ENCODE measurements at places on chromosomes 11 and 22.
A peak's percentile ranks its signal among the peaks of the same experiment; 100 is the strongest.

DNA sequence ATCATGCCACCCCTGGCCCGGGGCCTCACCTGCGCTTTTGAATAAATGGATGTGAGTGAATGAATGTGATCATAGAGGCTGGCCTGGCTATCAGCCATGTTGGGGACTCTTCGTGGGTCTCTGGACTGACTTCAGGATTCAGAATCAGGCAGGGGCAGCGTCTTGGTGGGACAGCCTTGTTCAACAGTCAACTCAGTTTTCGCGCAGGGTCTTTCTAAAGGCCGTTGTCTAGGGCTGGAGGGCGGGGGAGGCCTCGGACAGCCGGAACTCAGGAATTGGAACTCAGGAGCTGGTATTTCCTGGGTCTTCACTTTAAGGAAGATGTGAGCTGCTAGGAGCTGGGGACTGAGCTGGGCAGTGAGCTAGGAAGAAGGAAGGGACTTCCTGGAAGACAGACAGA, 146.0 kb downstream of the CACNA1I start:
- no peak for DNase-seq

GRCh38 chr11:24496736-24497725, at the start of gene LUZP2:
TSS of gene LUZP2 (plus strand) at chr11:24497053.
- peak; percentile 3 for DNase-seq

DNA sequence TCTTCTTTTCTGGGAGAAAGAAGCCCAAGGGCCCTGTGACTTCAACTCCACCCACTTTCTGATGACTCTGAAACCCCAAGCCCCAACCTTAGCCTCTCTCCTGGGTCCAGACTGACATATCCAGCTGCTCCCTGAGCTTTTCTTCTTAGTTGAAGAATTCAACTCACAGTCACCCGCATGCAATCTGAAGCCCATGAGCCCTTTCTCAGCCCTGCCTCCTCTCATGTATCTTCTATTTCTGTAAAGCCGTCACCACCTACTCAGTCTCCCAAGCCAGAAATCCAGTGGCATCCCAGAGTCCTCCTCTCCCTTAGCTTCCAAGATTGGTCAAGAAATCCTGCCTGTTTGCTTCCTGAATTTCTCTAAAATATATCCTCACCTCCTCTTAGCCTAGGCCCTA, 7.1 kb upstream of the TMA7B start:
- DNase-seq, result no peak

DNA sequence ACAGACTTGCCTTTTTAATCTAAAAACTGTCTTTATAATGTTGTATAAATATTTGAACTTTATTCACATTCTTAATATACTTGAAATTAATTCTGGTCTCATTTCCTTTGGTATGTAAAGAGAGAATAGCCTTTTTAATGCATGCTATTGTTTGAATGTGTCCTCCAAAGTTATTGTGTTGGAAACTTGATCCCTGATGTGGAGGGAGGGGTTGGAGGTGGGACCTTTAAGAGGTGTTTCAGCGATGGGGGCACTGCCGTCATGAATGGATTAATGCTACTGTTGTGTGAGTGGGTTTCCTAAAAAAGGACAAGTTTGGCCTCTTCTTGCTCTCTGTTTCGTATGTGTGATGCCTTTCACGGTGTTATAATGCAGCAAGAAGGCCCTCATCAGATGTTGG, 131.7 kb downstream of the DDX10 start:
- no peak for DNase-seq

GRCh38 chr11:8705146-8705545, 22.6 kb downstream of the RPL27A start:
- DNase-seq, result no peak

DNA sequence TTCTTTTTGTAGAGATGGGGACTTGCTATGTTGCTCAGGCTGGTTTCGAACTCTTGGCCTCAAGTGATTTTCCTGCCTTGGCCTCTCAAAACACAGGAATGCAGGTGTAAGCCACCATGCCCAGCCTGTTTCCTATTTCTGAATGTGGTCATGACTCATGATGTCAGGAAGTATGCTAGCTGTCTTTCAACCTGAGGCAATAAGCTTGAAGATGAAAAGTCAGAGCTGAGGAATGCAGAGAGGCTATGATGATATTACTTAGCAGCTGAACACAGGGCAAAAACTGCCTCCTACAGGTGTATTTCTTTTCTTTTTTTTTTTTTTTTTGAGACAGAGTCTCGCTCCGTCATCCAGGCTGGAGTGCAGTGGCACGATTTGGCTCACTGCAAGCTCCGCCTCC, 9.0 kb upstream of the NUCB2 start:
- DNase-seq, result no peak

- DNase-seq, result no peak
Observed at GRCh38 chr22:42596336-42596735, 18.3 kb downstream of the POLDIP3 start.

- DNase-seq, result no peak
Observed at GRCh38 chr11:120789391-120789790, 234.5 kb upstream of the TBCEL start.

DNA sequence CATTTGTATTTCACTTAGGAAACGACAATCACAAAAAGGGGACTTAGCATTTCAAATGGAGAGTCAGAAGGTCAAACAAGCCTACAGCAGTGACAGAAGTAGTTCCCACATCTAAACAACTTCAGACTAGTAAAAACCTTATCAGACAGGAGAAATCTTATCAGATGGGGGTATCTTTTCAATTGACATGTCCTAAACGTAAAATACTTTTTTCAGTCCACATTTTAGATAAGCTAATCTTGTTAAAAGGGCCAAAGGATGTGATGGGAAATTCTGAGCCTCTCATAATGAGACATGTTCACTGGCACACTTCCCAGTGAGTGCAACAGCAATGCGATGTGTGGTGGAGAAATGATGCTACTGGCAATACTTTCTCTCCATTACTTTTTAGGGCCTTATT, 2.4 kb downstream of the MAPK1 start:
- DNase-seq, result peak; percentile 79

DNA sequence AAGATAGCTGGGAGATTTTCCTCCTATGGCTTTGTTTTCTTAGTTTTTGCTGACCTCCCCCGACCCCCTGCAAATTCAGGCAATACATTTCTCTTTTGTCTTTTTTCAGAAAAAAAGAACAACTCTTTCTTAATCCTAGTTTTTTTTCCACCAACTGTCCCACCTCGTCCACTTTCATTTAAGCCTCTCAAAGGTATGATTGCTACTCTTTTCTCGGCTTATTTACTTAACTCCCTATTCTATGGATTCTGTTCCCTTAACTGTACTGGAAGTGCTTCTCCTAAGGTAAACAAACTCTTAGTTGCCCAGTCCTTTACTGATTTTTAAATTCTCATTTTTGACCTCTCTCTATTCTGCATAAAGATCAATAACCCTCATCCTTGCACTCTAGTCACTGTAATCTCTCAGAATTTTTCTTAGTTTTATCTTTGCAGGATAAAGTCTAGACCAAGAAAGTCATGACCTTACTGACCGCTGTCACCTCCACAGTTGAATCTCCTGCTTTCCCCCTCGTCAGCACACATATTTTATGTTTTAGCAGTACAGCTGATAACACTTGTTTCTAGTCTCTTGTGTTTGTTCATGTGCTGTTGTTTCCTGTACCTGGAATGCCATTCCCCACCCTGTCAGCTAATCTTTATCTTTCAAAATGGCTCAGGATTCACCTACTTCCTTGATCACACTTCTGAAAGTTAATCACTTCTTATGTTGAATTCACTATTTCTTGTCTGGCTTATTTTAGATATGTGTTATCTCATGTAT, 14.9 kb downstream of the TBCEL start:
- DNase-seq, result no peak

- no peak for DNase-seq
Observed at GRCh38 chr22:43917521-43917920, 6.1 kb upstream of the PNPLA3 start.

- no peak for DNase-seq
Observed at GRCh38 chr11:132844956-132845696, 687.2 kb downstream of the OPCML start.

DNA sequence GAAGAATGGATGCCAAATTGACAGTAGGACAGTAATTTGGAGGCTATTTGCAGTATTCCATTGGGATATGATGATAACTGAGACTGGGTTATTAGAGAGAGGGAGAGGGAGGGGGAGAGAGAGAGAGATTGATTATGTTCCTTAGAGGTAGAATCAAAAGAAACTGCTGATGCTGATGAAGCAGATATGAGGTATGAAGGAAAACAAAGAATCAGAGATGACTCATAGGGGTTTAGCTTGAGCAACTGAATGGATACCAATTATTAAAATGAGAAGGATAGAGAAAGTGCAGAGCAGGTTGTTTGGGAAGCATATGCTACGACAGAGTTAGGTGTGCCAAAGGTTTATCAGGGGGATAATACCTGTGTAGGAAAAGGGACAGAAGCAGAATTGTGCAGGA, 12.8 kb upstream of the NUCB2 start:
- peak; percentile 14 for DNase-seq

DNA sequence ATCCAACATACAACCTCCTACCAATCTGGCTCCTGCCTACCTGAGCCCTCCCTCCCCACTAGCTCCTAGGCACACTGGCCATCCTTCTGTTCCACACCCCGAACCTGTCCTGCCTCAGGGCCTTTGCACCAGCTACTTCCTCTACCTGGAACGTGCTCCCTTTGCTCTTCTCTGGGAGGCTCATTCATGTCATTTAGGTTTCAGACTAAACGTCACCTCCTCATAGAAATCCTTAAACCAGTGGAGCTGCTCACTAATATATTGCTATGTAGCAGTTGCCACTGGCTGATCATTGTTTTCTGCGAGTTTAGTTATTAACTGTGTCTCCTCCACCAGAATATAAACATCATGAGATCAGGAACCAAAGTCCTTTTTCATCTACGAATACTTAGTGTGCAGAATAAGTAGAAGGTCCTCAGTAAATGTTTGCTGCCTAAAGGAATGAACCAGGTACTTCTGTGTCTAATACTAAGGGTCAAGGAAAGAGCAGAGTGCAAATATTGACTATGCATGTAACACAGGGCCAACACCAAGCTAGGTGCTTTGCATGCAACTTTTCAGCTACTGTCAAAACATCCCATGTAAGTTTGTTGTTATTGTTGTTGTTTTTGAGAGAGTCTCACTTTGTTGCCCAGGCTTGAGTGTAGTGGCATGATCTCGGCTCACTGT, 277.6 kb upstream of the SYN3 start:
- DNase-seq, result no peak

DNA sequence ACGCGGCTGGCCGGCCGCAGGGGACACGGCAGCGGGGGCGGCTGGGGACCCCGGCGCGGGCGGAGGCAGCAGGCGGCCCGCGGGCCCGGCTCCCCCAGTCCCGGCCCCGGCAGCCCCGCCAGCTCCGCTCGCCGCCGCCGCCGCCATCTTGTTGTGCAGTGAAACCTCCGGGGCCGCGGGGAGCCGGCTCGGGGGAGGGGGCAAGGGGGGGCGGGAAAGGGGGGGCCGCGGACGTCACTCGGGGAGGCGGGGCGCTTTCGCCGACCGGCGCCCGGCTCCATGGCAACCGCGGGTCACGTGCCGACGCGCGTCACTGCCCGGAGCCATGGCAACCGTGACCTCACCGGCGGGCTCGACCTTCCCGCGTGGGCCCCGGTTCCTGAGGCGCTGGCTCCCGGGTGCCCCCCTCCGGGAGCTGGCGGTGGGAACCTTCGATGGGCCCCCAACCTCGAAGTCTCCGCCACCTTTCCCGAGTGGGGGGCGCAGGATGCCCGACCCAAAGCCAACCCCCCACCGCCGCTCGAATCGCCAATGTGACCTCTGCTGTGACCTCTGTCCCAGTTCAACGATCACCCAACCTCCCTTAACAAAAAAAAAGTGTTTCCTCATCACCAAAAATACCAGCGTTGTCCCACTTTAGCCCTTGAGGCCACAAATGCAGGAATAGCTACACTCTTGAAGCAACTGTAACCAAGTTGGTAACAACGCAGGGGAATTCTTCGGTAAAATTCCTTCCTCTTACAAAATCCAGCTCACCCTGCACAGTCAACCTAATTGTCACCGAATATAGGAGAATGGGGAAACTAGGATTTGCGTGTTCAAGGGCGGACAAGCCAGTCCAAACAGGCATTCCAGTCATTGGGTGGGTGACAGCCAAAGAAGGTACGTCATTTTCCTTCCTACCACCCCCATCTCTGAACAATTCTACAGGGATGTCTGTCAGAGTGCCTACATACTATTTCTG, at the start of gene SIK3:
Gene SIK3 (minus strand): TSS at position 160 of the 964 bp plus-strand sequence. CDS start 13 bp downstream, at position 147.
- DNase-seq, result peak; percentile 95

- no peak for DNase-seq
Observed at GRCh38 chr11:13535819-13536218, 40.0 kb upstream of the PTH start.

- DNase-seq, result no peak
Observed at GRCh38 chr22:49754696-49755630, 72.7 kb downstream of the BRD1 start.

DNA sequence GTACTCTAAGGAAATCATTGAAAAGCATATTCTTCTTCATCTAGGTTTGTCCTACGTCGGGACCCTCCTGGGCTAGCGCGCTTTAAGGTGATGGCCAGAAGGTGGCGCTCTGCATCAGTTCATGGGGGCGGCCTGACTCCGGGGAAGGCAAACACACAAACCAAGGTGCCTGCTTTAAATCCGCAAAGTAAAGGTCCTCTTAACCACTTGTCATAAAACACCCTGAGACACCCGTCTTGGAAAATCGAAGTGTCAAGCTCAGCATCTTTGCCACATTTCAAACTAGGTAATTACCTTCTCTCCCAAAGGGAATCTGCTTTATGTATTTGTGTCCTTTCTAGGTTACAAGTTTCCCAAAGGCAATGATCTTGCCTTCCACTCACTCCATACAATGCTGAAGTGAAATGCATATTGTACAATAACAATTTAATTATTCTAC, 33.9 kb downstream of the LMO2 start:
- DNase-seq, result peak; percentile 46

DNA sequence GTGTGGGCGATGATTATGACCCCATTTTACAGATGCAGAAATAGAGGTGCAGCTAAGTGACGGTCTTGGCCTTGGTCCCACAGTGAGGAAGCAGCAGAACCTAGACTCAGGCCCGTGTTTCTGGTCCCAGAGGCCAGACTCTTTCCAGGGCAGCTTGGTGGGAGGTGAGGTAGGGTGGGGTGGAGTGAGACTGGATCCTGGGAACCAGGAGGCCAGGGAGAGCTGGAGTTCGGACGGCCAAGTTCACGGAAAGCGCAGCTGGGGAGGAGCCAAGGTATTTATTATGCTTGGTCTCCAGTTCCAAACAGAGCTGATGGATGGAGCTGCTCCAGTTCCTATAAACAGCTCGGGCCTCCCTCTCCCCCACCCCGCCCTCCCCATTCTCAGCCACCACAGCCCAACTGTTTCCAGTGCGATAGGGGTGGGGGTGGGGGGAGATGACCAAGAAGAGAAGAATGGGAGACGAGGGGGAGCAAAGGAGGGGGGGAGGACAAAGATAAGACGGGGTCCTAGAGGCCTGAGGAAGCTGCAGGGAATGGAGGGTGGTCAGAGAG, 16.2 kb downstream of the LRRC32 start:
- peak; percentile 72 for DNase-seq

GRCh38 chr11:131612533-131612932, 242.1 kb downstream of the NTM start:
- no peak for DNase-seq
